Cardiac atrium fibroblast (primary cell): ENCODE measurements at places on chromosomes 1 and 21. TPM values are rescaled to one million over a fixed set of nuclear protein-coding genes. Genes with fewer than 3 reads are reported as not detected.

ST6GALNAC5 gene
- total RNA-seq, result not detected in 2 replicates

S100A3 gene
- total RNA-seq, result 7.5 and 9.0 TPM in 2 replicates

CSF3R gene
- total RNA-seq, result under 0.01 TPM in 1 of 2 replicates, not detected in the other

PRDM16 gene
- total RNA-seq, result 0.81 and 4.2 TPM in 2 replicates

AGO1 gene
- 7.6 and 16.2 TPM in 2 replicates for total RNA-seq

FALEC gene
- total RNA-seq, result not detected in 2 replicates

MYOC gene
- not detected in 2 replicates for total RNA-seq

LCA5L gene
- total RNA-seq, result not detected in 2 replicates

NGF gene
- total RNA-seq, result 13.7 and 24.3 TPM in 2 replicates

CCDC185 gene
- total RNA-seq, result not detected in 2 replicates

C8A gene
- total RNA-seq, result not detected in 2 replicates

MMP23B gene
- 15.7 and 30.8 TPM in 2 replicates for total RNA-seq

SLC2A5 gene
- 3.2 and 5.2 TPM in 2 replicates for total RNA-seq

APCS gene
- total RNA-seq, result not detected in 2 replicates

RNU1-4 gene
- total RNA-seq, result not detected in 2 replicates

OVAAL gene
- total RNA-seq, result not detected in 2 replicates

MR1 gene
- 11.0 and 13.4 TPM in 2 replicates for total RNA-seq

ZNF593 gene
- total RNA-seq, result 32.2 and 51.1 TPM in 2 replicates

SPATA17 gene
- 0.18 and 0.49 TPM in 2 replicates for total RNA-seq

FCN3 gene
- total RNA-seq, result 0.49 TPM in 1 of 2 replicates, not detected in the other

LCE6A gene
- total RNA-seq, result not detected in 2 replicates

PDC gene
- total RNA-seq, result not detected in 2 replicates

ST6GALNAC3 gene
- total RNA-seq, result under 0.01 and 0.16 TPM in 2 replicates

RPTN gene
- not detected in 2 replicates for total RNA-seq
